ENCODE measurements at places on chromosomes 13 and 19.
A peak's percentile ranks its signal among the peaks of the same experiment; 100 is the strongest.

DNA sequence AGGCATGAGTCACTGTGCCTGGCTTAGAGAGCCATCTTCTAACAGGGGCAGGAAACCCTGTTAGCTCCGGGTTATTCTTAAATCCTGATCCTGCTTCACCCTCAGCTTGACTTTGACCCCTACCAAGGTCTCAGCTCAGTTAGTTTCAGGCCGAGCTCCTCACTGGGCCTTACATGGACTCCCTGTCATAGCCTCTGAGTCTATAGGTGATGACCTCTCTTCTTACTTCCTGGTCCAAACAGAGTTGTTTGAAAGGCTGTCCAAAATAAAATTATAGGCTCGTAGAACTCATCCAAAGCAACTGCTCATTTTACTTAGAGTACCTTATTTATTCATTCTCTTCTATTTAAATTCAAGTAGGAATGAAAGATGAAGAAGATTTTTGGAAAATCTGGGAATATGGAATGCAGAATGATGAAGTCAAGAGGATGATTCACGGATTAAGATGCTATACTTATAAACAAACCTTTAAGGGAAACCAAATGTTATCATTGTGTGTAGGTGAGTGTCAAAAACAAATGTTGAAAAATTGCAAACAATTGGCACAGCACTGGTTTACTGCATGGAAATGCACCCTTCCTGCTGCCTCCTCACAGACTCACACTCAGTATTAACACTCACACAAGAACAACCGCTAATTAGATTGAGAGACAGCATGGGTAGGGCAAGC is 174.1 kb downstream of the RGCC start:
- no peak for DNase-seq

GRCh38 chr19:14519860-14520407 is 1.7 kb upstream of the DNAJB1 start:
- DNase-seq, result no peak

DNA sequence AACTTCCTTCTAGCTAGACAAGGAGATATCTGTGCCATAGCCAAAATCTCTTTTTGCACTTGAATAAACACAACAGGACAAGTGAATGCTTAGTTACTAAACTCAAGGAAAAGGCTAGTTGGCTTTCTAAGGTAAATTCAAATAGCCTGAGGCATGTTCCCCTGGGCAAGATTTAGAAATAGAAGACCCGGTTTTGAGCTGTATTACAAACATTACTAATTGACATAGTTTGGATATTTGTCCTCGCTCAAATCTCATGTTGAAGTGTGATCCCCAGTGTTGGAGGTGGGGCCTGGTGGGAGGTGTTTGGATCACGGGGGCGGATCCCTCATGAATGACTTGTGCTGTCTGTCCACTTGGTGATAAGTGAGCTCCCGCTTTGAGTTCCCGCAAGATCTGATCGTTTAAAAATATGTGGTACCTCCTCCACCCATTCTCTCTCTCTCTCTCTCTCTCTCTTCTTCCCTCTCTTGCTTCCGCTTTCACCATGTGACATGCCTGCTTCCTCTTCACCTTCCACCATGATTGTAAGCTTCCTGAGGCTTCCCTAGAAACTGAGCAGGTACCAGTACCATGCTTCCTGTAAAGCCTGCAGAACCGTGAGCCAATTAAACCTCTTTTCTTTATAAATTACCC is 3.9 kb upstream of the KBTBD6 start:
- DNase-seq, result no peak

DNA sequence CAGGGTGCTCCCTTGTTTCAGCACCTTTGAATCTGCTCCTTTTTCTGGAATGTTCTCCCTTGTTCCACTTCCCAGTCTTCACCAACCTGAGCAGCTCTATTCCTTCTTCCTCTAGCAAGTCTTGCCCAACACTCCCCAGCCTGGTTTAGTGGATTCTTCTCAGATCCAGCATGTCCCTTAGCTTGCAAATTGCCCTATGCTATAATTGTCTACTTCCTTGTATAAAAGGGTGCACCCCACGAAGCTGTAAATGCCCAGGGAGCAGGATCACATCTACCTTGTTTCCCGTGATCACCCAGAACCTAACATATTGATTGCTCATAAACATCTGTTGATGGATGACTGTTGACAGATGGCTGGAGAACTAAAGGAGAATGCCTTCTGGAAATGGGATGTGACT is 93.2 kb upstream of the C1QTNF9B start:
- DNase-seq, result no peak

GRCh38 chr19:10112895-10113591 is 1.6 kb downstream of the P2RY11 start:
- DNase-seq, result peak; percentile 58

DNA sequence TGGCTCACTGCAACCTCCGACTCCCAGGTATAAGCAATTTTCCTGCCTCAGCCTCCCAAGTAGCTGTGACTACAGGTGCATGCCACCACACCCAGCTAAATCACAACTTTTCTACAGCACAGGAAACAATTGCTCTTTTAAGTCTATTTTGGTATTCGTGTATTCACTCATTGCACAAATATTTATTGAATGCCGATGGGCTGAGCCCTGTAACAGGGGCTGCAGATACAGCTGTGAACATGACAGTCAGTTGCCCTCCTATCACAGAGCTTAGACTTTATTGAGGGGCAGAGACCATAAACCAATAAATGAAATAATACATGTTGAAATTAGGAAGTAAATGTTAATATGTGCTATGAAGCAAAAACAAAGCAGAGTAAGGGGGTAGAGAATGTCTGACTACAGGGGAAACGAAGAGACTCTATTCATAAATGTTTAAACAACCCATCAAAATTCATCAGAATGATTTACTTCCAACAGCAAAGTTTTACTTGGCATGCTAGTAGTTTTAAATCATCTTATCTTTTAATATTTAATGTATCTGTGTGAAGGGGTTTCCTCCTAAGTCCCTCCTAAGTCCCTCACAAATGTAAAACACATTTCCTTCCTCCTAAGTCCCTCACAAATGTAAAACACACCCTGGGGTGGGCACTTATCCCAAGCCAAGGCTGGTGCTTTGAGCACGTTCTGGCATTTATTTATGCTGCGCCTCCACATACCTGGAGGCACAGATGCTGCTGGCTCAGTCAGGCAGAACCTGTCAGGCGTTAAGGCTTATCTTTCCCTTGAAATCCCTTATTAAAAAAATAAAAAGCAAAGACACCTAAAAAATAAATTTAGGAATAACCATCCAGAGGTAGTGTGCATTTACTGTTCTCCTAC is 140.8 kb downstream of the MIPEP start:
- no peak for DNase-seq

GRCh38 chr13:27953676-27954405 is 15.3 kb downstream of the CDX2 start:
- peak; percentile 67 for DNase-seq

DNA sequence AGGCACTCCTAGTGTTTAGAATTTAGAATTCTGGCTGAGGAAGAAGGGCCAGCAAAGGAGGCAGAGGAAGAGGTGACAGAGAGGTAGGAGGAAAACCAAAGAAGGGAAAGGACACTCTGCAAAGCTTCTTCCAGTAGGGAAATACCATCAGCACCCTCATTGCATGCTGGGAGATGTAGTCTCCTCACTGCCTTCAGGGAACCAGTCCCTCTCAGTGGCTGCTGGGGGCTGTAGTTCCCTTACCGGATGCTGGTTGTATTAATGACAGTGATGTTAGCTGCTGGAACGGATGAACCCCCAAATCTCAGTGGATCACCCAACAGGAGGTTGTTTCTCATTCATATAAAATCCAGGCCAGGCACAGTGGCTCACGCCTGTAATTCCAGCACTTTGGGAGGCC is 10.1 kb downstream of the GRIN2D start:
- DNase-seq, result no peak

DNA sequence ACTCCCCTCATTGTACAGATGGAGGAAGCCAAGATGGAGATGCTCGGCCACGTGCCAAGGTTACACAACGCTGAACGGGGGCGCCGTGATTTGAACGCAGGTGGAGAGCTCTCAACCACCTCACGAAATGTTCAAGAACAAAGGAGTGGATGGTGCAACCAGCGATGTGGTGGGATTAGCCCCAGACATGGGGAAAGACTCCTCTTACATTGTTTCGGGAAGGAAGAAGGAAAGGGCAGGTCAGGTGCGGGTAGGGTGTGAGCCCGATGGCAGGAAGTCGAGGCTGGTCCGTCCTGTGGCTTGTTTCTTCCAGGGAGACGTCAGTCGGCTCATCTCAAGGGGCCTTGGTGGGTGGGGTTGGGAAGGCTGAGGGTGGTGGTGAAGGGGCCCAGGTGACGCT is 7.1 kb upstream of the KLK14 start:
- no peak for DNase-seq

GRCh38 chr13:100988921-100989320 is 314.3 kb upstream of the TMTC4 start:
- DNase-seq, result no peak

DNA sequence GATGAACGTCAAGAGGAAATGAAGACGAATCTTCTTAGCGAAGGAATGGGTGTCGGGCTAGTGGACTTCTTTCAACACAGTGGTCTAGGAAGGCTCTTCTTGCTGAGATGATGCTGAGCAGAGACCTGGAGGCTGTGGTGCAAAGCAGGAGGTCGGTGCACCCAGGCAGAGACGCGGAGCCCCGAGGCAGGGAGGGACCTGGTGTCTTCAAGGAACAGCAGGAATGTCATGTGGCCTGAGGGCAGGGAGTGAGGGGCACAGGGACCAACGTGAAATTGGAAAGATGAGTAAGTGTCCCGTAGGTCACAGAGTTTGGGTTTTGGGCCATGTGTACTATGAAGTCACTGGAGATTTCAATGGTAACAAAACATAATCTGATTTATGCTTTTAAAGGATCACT is 11.4 kb upstream of the CDC42EP5 start:
- no peak for DNase-seq

DNA sequence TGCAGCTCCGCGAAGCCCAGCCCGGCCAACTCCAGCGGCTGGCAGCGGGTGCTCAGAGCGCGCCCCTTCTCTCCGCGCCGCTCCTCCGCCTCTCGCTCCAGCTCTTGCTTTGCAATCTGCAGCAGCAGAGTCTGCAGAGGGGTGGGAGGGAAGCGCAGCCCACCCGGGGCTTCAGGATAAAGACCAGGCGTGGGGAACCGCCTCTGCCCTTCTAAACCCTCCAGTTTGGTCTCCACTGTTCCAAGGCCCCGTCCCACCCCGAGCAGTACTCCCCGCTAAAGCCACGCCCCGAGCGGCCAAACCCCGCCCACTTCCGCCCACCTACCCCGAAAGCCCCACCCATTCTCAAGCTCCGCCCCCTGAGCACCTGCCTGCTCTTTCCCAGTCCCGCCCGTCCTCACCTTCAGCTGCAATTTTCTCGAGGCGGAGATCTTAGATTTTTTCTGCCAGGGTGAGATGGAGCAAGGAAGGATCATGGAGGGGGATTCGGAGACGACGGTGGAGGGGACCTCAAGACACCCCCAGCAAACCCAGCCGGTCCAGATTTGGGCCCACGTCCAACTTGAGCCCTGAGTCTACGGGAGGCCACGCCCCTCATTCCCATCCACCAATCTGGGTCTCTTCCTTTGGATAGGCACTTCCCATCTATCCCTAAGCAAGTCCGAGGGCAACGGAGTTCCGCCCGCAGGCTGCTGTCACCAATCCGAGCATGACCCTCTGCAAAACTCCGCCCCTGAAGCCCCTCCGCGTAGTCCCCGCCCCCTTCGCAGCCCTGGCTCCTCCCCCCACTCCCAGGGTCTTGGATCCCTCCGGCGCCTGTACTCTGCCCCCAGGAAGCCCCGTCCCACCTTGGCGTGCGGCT is 1.1 kb downstream of the TNNI3 start:
- DNase-seq, result no peak

DNA sequence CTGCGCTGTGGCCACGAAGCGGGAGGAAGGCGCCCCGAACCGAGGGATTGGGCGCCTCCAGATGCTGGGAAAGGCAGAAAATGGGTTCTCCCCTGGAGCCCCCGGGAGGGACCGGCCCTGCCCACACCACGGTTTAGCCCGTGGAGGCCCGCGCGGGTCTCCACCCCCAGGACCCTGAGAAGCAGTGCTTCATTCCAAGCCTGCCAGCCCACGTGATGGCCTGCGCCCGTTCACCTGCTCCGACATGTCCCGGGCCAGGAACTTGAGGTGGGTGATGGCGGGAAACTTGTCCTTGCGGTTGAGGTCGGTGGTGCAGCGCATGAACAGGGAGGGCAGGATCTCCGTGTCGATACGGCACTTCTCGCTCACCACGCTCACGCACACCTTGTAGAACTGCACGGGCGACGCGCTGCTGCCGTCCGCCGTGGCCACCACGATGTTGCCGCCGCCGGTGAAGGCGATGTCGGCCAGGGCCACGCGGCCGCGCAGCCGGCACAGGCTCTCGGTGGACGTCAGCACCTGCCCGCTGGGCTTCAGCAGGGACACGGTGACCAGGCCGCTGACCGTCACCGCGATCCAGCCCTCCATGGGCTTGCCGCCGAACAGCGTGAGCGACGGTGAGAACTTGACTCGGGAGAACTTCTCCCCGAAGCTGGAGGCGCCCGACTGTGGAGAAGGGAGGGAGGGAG is 7.3 kb downstream of the MED16 start:
- DNase-seq, result no peak

DNA sequence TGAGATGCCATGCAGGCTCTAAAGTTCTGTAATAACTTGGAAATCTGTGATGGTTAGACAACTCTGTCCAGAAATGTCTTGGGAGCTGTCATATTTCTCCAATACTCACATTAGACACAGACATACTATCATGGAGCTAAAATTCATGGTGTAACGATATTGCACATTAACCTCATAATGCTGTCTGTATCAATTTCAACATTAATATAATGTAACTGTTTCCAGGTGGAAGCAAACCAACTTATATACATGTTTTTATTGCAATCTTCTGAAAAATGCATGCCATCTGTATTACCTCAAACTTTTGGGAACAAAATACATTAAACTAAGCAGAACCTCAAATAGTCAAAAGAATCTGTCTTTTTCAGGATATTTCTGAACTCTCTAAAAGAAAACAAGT is 14.7 kb upstream of the SPART start:
- DNase-seq, result no peak

- peak; percentile 72 for DNase-seq
These were observed 9.9 kb upstream of the FPR3 start for GRCh38 chr19:51784922-51785690.

- no peak for DNase-seq
These were observed 7.8 kb downstream of the SLC7A1 start for GRCh38 chr13:29587645-29588044.

DNA sequence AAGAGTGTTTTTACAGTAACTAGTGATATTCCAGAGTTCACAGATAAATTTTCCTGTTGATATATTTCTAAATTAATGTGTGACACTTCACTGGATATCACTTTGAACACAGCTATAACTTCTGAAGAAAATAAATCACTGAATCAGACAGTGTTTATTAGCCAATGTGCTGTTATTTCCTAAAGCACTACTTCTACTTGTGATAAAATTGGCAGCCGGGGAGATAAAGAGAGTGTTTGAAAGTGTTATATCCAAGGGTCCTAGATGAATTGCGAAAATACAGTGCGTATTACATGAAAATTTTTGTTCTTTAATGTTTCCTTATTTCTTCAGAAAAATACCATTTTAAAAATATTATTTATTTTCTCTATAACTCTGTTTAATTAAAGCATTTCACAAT is 417.5 kb upstream of the ARGLU1 start:
- no peak for DNase-seq

DNA sequence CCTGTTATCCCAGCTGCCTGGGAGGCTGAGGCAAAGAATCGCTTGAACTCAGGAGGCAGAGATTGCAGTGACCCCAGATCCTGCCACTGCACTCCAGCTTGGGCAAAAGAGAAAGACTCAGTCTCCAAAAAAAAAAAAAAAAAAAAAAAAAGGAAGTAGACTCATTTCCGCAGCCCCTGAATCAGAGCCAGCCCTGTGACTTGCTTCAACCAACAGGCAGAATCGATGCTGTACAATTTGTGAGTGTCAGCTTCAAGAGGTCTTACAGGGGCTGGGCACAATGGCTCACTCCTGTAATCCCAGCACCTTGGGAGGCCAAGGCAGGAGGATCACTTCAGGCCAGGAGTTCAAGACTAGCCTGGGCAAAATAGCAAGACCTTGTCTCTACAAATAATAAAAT is 12.8 kb downstream of the ANKRD27 start:
- no peak for DNase-seq

Data from stimulated activated naive B cell treated with anti-CD40 and anti-IgM and Interleukin-4, amounts not matched to agents 10 μg/mL and 1 μg/mL and 100 μg/mL, for 72 hours (primary cell).